ENCODE measurements at places on chromosomes 11 and 22.

GRCh38 chr11:18493310-18493709, 33.4 kb downstream of the TSG101 start:
- DNase-seq: no peak

GRCh38 chr11:7657306-7658025, 15.8 kb downstream of the CYB5R2 start:
- peak; percentile 36 for DNase-seq

GRCh38 chr11:27864611-27865010, 164.4 kb upstream of the BDNF start:
- no peak for DNase-seq

DNA sequence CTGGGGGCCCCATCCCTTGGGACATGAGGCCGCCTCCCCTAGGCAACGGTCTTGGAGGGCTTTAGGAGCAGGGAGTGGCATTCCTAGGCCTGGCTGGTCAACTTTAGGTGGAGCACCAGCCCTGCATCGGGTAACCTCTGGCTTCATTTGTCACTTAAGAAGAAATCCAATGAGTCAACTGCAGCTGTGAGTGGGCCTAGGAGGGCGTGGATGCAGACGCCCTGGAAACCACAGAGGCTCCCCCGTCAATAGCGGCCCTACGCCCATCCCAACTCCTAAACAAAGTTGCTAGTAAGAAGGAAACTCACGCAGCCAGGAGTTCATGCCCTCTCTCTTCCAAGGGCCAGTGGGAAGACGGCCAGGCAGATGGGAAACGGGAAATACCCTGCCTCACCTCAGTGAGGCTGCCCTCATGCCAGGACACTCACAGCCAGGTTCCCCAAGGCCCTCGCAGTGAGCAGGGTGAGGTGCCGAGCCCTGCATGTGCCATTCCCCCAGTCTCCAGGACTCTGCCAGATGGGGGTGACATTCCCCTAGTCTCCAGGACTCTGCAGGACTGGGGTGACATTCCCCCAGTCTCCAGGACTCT, 20.8 kb downstream of the BID start:
- DNase-seq: no peak

GRCh38 chr22:37905534-37906363, at the start of gene MICALL1:
MICALL1 (plus strand) TSS chr22:37906297; CDS start chr22:37906423, 126 bp downstream.
- peak; percentile 34 for DNase-seq

GRCh38 chr22:22593964-22594656, 35.0 kb upstream of the PRAME start:
- DNase-seq: no peak

DNA sequence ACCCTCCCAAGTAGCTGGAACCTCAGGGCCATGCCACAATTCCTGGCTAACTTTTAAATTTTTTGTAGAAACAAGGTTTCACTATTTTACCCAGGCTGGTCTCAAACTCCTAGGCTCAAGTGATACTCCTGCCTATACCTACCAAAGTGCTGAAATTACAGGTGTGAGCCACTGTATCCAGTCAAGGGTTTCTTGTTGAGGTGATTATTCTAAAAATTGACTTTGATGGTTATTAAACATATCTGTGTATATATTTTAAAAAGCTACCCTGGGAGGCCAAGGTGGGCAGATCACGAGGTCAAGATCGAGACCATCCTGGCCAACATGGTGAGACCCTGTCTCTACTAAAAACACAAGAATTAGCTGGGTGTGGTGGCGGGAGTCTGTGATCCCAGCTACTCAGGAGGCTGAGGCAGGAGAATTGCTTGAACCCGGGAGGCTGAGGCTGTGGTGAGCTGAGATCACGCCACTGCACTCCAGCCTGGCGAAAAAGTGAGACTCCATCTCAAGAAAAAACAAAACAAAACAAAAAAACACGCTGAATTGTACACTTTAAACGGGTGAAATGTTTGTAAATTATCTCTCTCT, 27.1 kb downstream of the MAPK1 start:
- no peak for DNase-seq

GRCh38 chr11:9774109-9774508, 110.2 kb downstream of the SWAP70 start:
- no peak for DNase-seq

DNA sequence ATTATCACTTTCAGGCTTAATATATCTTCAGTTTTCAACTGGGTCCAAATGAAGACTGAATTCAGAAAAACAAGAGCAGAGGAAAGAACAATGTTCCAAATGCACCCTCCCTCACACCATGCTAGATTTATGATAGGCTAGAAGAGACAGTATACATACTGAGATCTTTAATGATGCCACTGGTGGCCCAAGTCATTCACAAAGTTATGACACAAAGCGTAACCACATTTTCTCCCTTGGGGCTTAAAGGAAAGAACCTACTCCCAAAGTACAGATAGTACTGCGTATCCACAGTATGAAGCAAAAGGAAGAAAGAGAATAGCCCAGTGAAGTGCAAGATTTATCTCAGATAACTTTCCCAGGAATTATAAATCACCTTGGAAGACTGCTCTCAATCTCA, 10.9 kb upstream of the SOX6 start:
- DNase-seq: no peak

GRCh38 chr11:135022454-135022853, 610.4 kb upstream of the B3GAT1 start:
- no peak for DNase-seq

DNA sequence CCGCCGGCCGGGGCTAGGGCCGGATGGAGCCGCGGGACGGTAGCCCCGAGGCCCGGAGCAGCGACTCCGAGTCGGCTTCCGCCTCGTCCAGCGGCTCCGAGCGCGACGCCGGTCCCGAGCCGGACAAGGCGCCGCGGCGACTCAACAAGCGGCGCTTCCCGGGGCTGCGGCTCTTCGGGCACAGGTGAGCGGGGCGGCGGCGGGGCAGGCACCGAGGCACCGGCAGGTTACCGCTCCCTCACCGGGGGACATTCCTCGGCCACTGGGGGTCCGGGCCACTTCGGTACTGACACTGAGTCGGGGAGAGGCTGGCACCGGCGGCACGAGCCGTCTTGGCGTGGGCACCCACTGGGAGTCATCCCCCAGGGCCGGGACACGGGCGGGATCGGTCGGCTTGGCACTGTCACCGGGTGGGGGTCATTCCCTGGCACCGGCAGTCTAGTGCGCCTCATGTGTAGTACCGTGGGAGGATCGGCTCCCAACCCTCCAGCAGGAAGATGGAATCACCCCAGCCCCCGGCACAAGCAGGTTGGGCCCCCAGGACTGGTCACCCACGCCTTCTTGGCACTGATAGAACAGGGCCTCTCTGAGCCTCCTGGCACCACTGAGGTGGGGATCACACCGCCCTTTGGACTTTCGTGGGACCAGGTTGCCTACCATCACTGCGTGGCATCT, 511 bp downstream of the DGKZ start:
- DNase-seq: no peak

DNA sequence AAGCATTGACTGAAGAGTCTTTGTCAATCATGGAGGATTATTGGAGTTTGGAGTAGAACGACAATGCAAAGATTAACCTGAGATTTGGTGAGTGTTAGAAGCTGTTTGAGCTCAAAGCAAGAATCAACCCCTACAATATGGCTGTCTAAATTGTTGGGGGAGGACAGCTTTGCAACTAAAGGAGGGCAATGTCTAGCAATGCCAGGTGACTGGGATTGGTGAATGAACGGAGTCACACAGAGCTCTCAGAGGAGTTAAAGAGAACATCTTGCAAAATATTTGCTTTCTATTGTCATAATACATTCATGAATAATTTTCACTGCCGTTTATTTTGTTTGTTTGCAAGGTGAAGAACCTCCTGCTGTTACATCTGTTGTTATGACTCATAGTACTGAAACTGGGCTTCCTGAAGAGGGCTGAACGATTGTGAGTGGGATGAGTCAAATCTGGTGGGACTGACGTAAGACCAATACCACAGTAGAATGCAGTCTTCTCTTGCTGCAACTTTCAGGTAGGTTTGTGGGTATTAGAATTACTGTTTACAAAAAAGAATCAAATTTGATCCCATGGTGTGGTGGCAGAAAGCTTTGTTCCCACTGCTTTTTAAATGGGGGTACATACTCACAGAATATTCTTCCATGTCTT, 281.9 kb downstream of the CADM1 start:
- peak; percentile 58 for DNase-seq

- DNase-seq: no peak
Observed at GRCh38 chr11:76321820-76322524, 59.0 kb downstream of the THAP12 start.

- no peak for DNase-seq
Observed at GRCh38 chr11:92707665-92708064, 261.8 kb upstream of the MTNR1B start.

DNA sequence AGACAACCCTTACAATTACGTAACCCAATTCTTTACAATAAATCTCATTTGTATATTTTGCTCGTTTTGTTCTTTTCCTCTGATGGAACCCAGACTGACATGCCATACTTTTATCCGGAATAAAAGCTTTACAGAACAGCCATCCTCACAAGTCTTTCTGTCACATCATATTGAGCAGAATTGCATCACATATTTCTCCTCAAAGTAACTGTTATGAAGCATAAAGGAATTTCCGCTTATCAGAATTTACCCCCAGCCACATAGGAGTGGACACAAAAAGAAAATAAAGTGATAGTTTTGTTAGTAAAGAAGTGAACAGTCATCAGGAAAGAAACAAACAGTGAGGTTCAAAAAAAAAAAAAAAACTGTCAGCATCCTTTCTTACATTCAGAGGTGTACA, 539.5 kb upstream of the LUZP2 start:
- DNase-seq: no peak

GRCh38 chr22:25362215-25362882, 142.9 kb downstream of the CRYBB2 start:
- peak; percentile 1 for DNase-seq

DNA sequence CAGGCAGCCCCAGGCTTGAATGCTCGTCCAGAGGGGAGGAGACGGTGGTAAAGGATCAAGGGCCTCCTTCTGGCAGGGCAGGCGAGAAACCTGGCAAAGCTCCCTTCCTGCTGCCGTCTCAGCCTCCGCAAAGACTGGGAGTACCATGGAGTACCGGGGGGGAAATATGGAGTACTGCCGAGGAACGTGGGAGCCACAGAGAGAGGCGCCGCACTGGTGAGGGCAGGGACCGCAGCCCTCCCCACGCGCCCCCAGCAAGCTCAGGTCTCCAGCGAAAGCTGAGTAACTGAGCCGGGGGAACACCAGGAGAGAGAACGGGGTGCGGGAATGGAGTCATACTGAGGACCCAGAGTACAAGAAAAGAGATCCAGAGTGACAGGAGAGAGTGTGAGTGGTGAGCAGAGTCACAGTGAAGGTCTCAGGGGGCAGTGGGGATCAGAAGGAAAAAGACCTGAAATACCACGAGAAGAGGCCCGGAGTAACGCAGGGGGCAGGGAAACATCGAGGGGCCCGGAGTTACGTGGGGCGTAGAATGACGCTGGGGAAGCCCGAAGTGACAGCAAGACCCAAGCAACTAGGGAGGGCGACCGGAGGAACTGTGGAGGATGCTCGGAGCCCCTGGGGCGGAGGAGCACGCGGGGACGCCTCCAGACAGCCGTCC, 740 bp downstream of the EML3 start:
- no peak for DNase-seq

- DNase-seq: no peak
Observed at GRCh38 chr22:44898236-44898635, 111.6 kb downstream of the PHF21B start.

DNA sequence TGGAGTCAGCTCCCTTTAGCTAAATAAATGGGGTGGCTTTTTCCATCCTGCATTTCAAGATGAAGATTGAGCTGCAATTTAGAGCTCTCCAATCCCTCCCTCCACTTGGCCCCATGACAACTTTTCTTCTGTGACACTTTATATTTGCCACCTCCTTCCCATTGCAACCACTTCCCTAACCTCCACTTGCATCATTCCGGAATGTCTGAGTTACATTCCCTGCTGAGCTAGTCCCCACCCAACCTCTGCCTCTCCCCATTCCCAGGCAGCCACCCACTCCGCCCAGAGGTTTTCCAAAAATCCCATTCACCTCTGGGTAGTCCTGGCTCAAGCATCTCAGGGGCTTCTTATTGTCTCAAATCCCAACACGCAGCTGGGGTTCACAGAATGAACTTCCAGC, 24.7 kb downstream of the PC start:
- DNase-seq: no peak

- no peak for DNase-seq
Observed at GRCh38 chr11:99973993-99974392, 713.1 kb upstream of the ARHGAP42 start.

DNA sequence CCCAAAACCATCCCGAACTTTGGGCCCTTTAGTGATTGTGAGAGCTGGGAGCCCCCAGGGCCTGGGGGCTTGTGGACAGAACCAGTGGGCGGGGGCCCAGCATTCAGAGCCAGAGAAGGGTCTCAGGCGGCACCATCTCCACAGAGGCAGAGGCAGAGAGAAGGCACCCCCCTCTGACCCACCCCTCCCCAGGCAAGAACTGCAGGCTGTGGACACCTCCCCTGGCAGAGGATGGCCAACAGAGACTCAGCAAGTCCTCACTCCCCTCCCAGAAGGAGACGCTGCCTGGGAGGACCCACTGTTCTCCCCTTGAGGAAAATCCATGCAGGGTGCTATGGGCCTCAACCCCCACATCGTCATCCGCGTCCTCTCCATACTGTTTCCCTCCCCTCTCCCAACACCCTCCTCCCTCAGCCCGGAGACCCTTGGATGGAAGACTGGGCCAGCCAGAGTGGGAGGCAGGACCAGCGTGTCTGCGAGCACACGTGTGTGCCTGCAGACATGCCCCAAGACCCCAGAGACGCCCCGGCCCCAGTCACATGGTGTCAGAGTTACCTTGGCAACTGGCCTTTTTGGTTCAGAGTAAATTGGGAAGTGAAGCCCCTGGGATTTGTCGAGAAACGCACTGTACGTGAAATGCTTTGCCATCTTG, 42.6 kb downstream of the KCNC1 start:
- DNase-seq: no peak

DNA sequence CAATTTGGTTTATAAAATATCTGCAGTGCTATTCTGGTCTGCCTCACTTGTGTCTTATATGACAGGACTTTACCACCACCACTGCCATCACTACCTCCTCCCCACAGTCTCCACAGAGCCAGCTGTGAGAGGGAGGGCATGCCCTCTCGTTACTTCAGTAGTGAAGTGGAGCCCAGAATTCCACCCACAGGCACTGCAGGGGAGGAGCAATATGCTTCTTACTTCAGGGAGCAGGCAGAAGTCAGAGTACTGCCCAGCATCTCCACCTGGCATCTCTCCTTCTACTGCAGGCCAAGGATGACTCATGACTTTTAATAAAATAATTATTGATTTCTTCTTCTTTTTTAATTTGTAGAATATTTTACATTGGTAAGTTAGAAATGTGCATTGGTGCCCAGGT, 255.5 kb downstream of the DYNC2H1 start:
- no peak for DNase-seq

- DNase-seq: no peak
Observed at GRCh38 chr11:106684944-106685343, 333.3 kb downstream of the GUCY1A2 start.

GRCh38 chr11:115084231-115084630, 405.9 kb downstream of the NXPE2 start:
- DNase-seq: no peak

GRCh38 chr11:62694455-62695167, 5.3 kb upstream of the LRRN4CL start:
- no peak for DNase-seq

- DNase-seq: no peak
Observed at GRCh38 chr11:34176751-34177209, 71.4 kb downstream of the NAT10 start.

Data from fibroblast of skin of left biceps (primary cell).